ENCODE measurements at places on chromosomes 4 and X.

DNA sequence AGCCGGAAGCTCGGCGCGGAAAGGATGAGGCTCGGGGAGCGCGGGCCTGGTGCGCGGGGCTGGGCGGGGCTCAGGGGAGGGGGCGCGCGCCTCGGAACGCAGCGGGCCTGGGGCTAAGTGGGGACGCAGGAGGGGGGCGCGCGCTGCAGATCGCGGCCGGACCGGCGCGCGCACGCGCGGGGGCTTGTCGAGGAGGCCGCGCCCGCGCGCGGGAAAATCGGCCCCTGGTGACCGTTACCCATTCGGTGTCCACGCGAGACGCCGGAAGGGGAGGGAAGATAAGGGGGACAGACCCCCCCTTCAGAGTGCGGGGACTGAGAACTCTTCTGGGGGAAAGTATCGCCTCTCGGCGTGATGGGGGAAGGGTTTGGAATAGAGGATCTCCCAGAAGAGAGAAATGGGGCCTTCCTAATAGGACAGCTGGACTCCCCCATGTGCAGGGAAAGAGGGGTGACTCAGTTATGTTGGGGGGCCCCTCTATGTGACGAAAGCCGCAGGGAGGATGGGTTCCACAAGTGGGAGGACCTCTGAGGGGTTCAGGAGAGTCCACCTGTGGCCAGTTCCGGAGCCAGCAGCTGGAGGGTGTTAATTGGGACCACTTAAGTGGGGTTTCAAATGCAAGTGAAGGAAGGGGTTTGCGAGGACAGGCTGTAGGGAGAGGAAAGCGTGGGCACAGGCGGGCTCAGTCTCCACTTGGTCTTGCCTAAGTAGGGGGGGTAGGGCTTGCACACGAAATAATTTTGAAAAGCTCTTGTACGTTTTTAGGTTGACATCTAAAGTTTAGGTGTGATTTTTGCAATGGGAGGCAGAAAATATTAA, 584 bp downstream of the SUV39H1 start:
- no peak for DNase-seq

DNA sequence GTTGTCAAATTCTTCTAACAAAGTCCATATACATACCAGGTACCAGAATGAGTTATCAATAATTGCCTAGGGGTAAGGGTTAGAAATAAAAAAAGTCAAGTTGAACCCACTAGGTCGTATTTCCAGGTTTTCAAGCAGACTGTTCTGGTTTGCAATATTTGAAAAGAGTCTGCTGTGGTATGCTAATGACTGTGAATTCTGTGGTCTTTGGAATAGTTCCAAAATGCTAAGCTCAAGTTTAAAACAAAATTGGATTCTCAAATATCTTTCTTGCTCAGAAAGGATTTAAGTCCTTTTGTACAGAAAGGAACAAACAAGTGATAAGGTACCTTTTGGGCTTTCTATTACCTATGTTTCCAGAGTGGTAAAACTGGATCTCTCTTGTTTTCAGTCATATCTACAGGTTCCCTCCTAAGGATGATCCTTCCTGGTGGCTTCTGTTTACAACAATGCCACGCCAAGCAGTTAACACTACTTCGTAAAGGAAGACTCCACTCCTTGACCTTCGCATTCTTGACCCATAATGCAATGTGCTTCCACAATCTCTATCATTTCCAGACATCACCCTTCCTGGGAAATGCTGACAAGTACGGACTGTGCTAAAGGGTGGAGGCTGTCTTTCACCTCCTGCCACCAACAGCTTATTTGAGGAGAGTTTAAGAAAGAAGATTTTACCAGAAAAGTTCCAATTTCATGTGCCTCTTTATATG, 531.7 kb upstream of the FTHL17 start:
- DNase-seq, result no peak

GRCh38 chrX:18702362-18703195, 4.9 kb upstream of the PPEF1 start:
- DNase-seq, result no peak

- no peak for DNase-seq
Observed at GRCh38 chrX:87874043-87874442, 356.4 kb downstream of the KLHL4 start.

GRCh38 chr4:145285928-145286327, 105.5 kb upstream of the OTUD4 start:
- no peak for DNase-seq

GRCh38 chr4:153074936-153075630, 129.2 kb upstream of the TRIM2 start:
- no peak for DNase-seq

DNA sequence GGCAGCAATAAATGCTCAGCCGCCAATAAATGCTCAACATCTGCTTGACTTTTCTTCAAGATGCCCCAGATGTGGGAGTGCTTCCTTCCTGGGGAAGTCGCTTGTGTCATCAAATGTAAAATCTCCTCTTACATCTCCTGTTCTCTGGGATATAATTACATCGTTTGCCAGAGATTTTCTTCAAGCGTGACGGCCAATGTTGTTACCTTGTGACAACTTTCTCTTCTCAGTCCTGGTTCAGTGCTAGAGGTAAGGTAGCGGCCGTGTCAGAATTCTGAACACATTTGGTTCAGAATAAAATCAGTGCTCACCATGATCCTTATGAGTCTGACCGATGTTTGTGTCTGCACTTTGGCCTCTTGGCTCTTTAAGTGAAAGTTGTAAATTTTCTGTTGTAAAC, 102.5 kb downstream of the ASMT start:
- no peak for DNase-seq

GRCh38 chr4:30832639-30833038, 112.5 kb downstream of the PCDH7 start:
- DNase-seq, result no peak

DNA sequence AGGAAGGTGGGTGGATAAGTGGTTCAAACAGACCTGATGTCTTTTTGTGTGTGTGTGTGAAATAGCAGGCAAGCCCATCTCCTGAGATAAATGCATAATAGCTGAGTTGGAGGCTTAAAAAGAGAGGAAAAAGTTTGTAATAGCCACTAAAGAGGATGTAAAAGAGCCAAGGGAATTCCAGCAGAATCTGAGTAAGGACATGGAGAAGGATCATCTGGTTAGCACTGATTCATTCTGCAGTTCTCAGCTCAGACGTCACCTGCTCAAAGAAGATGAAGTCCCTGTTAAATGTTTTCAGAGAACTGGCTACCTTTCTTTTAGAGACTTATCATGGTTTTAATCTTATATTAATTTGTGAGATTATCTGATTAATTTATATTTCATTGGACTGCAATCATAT, 21.0 kb upstream of the IL13RA2 start:
- no peak for DNase-seq

DNA sequence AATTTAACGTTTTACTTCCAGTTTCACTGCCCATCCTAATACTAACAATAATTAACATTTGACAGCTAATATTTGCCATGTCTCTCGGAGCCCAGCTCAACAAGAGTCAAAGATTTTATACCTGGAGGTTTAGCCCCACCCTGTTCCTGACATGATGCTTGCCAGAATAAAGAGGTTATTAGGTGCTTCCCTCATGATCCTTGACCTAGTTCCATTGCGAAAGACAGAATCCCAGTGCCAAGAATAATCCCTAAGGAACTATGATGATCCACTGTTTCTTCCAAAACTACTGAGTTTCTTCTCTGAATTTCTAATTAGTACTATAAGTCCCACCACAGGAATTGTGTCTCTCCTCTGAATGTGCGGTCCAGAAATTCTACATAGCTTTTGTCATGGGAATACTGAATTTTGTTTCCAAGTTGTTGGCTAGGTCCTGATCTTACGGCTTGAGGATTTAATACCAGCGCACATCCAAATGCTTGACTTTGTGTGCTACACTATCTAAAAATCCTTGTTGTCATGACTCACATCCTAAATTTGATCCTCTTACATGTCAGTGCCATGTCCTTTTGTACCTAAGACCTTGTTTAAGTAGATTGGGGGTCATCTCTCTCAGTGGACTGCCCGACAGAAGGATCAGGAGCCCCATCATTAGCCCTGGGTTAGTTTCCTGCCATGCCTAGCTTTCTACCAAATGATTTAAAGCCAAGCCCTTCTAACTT, 23.1 kb downstream of the ANTXR2 start:
- no peak for DNase-seq

- DNase-seq, result no peak
Observed at GRCh38 chr4:99382745-99383360, 30.3 kb upstream of the ADH1C start.

DNA sequence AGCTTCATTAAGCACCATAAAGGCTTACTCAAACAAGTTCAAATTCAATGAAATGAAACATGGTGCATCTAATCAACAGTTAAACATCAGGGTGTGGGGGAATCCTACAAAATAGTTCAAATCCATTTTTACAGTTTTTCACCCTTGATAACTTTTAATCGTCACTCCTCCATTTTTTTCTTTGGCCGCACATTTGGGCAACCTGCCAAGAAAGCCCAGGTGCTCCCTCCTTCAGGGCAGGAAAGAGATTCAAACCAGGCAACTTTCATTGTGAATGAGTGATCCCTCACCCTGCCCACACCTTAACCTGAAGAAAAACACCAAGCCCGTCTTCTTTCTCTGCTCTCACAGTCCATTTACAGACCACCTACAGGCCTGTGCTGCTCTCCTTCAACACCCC, 24.9 kb downstream of the TRIM61 start:
- DNase-seq, result no peak

DNA sequence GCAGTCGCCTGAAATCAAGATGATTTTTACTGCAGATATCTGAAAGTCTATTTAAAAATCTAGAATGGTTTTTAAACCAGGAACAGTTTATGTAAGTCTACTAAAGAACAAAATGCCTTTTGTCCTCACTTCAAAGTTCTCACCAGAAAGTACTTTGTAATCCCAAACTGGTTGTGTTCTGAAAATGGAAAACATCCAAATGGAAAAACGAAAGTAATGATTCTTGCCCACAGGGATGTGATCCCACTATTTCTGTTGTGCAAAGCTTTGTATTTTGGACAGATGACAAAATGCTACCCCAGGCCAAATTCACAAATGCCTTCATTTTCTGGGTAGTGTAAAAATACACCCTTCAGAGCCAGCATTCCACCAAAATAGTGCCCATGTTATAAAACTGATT, 265.5 kb upstream of the FTHL17 start:
- no peak for DNase-seq

DNA sequence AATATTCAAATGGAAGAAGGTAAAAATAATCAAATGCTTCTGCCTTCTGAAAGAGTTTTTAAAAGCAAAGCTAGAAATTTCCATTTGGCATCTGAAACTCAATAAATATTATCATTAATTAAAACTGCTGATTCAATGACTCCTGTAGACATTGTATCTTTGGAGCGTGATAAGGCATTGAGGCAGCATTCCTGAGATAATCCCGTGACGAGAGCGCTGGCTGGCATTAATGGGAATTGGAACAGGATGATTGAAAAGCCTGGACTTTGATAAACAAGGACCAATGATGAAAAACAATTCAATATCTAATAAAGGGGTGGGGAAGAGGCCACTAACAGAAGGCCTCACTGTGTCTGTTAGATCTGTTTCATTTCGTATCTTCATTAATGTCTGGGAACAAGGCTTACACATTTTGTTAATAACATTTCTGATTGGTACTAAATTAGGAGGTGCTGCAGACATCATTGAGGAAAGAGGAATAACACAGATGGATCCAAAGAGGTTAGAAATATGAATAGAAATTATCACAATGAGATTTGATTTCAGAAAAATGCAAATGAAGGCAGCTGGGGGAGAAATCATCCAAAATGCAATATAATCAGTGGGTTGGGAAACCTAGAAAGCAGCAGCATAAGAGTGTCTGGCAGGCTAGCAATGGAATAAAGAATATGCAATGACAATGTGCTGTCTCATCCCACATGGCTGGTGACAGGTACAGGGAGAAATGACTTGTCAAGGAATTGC, 102.3 kb downstream of the SCD5 start:
- no peak for DNase-seq

GRCh38 chr4:29326816-29327215, 1393.4 kb upstream of the PCDH7 start:
- no peak for DNase-seq

GRCh38 chrX:152897222-152898131, at the start of gene ZNF185:
Gene ZNF185, plus strand, starts transcription at chrX:152898067. Its CDS starts 16,423 bp downstream, at chrX:152914490.
- DNase-seq, result no peak

DNA sequence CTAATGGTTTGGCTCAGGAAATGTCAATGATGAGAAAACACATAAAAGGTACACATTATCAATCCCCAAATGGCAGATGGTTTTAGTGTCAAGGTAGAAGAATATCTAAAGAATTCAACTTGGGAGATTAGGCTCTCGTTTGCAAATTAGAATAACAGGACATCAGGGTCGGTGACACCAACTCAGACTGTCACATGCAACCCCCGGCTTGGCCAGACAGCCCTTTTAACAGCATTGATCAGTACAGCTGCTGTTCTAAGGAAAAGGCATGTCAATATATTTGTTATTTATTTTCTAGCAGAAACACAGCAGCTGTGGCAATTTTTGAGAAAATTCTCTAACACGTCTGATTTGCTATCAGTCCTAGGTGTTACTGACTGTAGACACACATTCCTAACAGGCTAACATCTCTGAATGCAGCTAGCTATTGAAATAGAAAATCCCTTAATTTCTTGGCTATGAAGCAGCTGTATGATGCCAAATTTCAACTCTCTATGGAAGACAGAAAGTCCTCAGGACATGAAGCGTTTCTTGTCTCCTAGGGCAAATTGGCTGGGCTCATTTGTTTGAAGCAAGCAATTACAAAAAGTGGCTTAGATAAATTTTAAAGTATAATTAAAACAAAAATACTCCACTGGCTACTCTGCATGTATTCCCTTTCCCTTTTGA, 269.0 kb upstream of the CXXC4 start:
- DNase-seq, result no peak

- no peak for DNase-seq
Observed at GRCh38 chr4:92172203-92172602, 131.6 kb upstream of the GRID2 start.

DNA sequence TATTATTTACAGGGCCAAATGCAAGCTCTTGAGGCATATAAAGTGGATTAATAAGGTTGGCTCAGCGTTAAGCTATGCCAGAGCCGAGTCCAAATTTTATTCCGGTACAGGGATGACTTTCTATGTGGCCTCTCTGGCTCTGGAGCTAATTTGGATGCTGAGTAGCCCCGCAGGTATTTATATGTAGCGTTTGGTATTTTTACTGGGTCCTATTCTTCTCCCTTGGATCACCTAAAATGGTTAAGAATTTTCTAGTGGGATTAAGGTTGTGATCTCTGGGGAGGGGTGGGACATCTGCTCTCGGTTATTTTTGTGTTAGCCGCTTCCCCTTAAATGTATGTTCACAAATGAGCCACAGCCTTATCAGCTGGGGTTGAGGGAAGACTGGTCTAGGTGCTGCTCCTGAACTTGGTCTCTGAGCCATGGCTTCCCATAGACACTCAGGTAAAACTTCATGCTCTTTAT, 49.4 kb downstream of the FHL1 start:
- DNase-seq, result no peak

- DNase-seq, result no peak
Observed at GRCh38 chr4:8494983-8495548, 54.5 kb downstream of the TRMT44 start.

GRCh38 chr4:77593993-77594392, 11.6 kb upstream of the CXCL13 start:
- no peak for DNase-seq

- no peak for DNase-seq
Observed at GRCh38 chrX:20382518-20383297, 116.0 kb upstream of the RPS6KA3 start.

- no peak for DNase-seq
Observed at GRCh38 chr4:63742882-63743281, 666.4 kb downstream of the TECRL start.

- DNase-seq, result no peak
Observed at GRCh38 chr4:74244049-74244448, 64.2 kb upstream of the EPGN start.
